ENCODE measurements at places on chromosomes 5 and 9.

- H3K36me3 ChIP-seq: no peaks in the 10 kb centered on the region
- H3K4me3 ChIP-seq: no peak overlapping the region
Observed at GRCh38 chr5:66967826-66968262, 228.8 kb downstream of the CD180 start.

DNA sequence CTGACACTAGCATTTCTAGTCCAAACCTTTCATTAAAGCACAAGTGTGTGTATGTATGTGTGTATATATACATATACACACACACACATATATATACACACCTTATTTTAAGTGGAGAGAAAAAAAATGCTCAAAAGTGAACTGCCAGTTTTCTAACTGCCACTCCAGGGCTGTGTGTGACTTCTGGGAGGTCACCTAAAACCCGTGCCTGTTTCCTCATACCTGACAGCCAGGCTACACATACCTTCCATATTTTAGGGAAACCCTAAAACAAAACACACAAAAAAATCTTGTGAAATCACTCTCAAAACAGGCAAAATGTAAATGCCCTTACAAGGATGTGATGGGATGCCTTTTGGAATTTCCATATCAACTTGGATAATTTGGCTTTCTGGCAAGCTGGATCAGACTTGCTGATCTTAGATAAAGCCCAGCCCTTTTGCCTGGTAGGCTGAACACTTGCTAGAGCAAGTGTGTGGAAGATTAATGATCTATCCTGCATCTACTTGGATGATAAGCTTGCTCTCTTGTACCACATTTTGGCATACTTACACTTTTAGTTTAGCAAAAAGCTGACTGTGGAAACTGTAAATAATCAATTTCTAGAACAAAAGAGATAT, 127.8 kb downstream of the GNAQ start:
- no peaks in the 10 kb centered on the region for H3K36me3 ChIP-seq
- no peak overlapping the region for H3K27ac ChIP-seq
- DNase-seq: no peak
- peaks cover 28% of the 10 kb centered on the region for H3K4me1 ChIP-seq

DNA sequence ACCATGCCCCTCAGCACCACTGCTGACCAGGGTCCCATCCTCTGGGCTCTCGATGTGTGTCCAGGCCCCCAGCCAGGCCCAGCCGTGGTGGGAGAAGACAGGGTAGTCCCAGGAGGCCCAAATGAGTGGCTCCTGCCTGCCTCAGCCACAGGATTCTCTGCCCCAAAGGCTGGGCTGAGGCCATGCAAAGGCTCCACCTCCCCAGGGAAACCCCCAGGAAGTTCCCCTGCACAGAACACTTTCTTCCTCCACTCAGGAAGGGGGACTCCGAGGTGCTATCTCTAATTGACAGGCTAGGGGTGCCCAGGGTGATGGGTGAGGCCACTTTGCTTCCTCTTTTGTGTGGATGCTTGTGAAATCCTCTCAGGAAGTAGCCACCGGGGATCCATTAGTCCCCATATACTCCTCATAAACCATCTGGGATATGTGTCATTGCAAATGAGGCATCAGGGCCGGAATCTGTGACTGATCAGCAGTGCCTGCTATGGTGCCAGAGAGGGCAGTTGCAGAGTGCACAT, 23.1 kb upstream of the TDRD7 start:
- H3K27me3 ChIP-seq: no peaks in the 10 kb centered on the region
- H3K4me1 ChIP-seq: no peaks in the 10 kb centered on the region
- peak; percentile 35 for DNase-seq
- no peak overlapping the region for H3K4me3 ChIP-seq

DNA sequence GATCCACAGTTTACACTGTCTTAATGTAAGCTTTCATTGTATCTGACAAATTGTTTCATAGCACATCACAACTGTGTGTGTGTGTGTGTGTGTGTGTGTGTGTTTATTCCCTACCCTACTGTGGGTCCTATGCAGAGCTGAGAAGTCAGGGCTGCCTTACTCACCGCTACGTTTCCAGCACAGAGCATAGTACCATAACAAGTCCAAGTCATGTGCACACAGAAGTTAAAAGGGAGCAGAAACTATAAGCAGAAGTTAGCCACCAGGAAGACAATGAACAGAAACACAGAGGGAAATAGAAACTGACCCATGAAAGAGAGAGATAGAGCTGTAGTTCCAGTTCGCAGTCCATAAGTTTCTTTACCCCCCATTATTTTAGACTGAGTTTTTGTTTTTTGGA, 38.2 kb upstream of the DMXL1 start:
- no peak overlapping the region for H3K27ac ChIP-seq
- H3K27me3 ChIP-seq: no peaks in the 10 kb centered on the region
- H3K4me1 ChIP-seq: peaks cover 11% of the 10 kb centered on the region
- DNase-seq: no peak

All from GM23248 (cell line).